ENCODE measurements at places on chromosomes 2 and 18. TPM values are rescaled to one million over a fixed set of nuclear protein-coding genes. Genes with fewer than 3 reads are reported as not detected.

- no peak for DNase-seq
These were observed 44.6 kb downstream of the SLC35F5 start for GRCh38 chr2:113711851-113712250.

GRCh38 chr2:24456599-24457556 lies 34.2 kb upstream of the NCOA1 start:
- DNase-seq: no peak

DNA sequence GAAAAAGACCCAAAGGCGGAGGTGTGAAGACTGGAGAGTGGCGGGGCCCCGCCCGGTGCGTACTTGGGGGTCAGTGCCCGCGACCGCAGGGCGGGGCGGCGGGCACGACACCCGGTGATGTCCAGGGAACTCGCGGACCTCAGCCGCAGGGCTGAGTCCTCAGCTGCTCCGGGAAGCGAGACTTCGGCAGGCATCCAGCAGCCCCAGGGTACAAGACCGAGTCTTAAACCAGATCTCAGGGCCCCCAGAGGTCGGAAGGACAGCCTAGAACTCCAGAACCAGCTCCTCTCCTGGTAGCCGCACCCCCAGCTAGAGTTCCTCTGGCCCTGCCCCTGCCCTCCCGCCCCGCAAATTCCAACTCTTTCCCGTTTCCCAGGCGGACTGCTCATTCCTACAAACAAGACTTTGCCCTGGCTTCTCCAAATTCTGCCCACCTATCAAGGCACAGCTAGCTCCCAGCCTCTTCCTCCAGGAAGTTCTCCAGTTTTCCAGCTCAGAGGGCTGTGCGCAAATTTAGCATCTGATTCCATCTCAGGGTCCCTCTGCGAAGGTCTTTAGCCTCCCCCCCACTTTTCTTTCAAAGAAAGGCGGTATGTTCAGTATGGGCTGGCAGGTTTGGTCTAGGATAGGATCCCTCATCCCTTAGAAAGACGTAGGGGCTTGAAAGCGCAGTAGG lies 26.0 kb upstream of the NOTO start:
- DNase-seq: no peak

GRCh38 chr2:126913881-126914615 lies 15.4 kb downstream of the TEX51 start:
- no peak for DNase-seq

- DNase-seq: peak; percentile 84
These were observed at the start of gene SLC35F6 for GRCh38 chr2:26764078-26764887. SLC35F6 (plus strand) TSS chr2:26764284; CDS start chr2:26764350, 66 bp downstream.

GRCh38 chr2:212923393-212923792 lies 228.0 kb downstream of the IKZF2 start:
- no peak for DNase-seq

GRCh38 chr2:203656522-203657287 lies 49.7 kb upstream of the CD28 start:
- no peak for DNase-seq

DNA sequence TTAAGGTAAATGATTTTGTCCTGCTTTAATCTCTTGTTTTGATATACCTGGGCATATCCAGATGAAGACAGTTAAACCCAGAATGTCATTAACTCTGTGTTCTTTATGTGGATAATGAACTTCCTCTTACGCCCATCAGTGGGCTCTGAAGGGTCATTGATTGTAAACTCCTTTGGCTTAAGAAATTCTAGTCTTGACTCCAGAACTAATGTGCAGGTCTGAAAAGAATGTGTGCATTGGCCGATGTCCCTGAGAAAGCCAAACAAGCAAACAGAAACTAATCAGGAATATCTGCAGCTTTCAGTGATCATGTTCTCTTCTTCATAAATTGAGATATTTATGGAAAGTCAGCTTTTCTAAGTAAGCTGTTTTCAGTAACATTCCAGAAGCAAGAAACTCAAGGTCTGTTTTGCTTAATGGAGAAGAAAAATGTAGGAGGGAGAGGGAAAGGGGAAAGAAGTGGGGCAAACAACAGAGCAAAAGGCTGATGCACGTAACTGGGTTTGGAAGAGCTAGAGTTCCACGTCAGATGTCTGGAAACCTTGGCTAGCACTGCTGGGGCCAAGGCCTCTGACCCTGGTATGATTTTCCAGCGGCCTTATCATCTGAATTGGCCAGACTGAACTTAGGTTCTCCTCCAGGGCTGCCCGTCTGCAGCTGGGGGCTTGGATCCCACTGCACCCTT lies 61.3 kb upstream of the FHL2 start:
- no peak for DNase-seq

DNA sequence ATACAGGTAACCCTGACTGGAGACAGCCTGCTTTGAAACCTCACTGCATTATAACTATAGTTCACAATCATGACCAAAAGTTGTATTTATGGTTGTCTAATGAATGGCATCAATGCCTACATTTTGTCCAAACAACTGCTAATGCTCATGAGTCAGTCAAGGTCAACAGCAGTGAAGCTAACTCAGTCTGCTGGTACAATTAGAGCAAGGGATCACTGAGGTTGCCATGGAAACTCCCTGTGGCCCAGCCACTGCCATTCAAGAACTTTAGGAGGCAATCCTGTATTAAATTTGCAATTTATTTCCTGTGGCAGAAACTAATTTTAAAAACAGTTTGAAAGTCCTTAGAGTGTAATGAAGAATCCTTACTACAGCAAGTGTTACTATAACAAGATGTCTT lies 185.1 kb upstream of the SMAD7 start:
- no peak for DNase-seq

DNA sequence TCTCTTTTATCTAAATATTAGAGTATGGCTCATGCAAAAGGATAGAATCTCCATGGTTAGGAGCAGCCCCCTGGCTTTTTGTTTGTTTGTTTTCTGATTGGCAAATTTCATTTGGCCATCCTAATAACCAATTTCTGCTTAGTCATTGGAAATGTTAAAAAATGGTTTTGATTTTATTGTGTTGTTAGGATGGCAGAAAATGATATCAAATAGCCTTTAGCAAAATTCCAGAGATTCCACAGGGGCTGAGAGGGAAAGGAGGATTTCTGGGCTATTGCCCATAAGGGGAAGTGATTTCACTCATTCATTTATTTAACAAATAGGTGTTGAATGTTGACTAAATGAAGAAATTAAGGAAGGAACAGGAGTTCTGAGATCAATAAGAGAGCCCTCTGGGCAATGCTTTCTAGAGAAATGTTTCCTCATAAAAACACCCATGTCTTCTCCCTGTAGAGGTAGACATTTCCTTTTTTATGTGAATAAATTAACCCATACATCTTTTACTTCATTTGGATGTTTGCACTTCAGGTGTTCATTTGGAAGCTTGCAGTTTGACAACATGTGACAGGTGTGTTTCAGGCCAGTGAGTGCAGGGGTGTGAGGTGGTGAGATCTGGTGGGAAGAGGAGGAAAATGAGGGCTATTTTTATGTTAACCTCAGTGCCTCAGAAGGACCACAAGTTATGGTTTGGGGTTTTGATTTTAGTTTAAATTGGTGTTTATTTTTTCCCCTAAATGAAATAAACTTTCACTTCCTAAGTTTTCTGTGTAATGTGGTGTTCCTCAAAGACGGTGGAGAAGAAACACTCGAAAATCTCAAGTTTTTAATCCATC lies 61.7 kb upstream of the EPC2 start:
- no peak for DNase-seq

- no peak for DNase-seq
These were observed 9.8 kb downstream of the RAB12 start for GRCh38 chr18:8619041-8619440.

DNA sequence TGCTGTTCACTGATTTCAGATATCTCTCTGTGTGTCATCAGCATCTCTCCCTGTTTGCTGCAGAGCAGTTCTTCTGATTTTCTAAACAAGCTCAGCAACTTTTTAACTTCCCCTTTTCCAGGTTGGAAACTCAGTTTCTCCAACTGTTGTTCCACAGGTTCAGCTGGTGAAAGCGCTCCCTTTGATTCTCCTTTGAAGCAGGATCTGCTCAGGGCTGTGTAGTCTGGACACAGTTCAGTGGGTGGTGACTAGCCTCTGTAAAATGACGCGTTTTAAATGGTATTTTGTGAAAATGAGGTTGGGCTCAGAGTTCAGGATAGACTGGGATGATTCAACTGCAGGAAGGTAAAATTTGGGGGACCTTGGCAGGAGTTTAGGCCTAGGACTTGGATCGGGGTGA lies 106.3 kb downstream of the TRIM43 start:
- no peak for DNase-seq

DNA sequence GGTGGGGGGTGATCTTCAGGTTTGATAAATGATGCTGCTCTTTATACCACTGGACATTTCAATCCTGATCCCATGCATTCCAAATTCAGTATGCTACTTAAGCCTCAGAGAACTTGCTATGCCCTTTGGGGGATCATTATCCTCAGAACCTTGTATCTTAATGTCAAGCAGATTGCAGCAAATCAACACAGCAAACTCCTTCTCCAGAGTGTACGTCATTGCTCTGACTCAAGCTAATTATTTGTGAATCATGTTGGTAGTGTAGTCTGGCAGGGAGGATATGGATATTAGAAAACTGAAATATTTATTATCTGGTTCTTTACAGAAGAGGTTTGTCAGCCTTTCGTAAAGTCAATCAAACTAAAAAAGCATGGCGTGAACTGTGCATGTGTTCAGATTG lies 562.5 kb upstream of the FAM98A start:
- no peak for DNase-seq

- DNase-seq: peak; percentile 42
These were observed at the start of gene CYRIA for GRCh38 chr2:16665748-16666448. CYRIA (minus strand) TSS chr2:16665834; CDS start chr2:16588119, 77,715 bp downstream.

- DNase-seq: no peak
These were observed 88.6 kb upstream of the B3GNT7 start for GRCh38 chr2:231306791-231307393.

DNA sequence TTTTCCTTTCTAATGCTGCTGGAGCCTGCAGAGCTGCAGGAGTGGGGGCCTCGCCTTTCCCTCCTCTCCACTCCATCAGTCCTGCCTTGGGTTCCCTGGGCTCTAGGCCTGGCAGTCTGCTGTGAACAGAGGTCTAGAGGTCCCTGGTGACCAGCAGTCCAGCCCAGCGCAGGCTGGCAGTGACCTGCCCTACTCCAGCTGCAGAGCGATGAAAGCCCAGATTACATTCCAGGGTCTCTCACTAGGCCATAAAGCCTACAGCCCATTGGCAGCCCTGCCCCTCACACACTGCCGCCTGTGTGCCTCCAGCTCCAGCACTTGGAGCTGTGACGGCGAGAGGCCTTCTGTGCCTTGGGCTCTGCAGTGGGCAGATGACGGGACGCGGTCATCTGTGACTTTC lies 14.8 kb upstream of the MAL start:
- DNase-seq: no peak

GRCh38 chr18:50002781-50003180 lies 189.4 kb upstream of the ACAA2 start:
- DNase-seq: no peak

DNA sequence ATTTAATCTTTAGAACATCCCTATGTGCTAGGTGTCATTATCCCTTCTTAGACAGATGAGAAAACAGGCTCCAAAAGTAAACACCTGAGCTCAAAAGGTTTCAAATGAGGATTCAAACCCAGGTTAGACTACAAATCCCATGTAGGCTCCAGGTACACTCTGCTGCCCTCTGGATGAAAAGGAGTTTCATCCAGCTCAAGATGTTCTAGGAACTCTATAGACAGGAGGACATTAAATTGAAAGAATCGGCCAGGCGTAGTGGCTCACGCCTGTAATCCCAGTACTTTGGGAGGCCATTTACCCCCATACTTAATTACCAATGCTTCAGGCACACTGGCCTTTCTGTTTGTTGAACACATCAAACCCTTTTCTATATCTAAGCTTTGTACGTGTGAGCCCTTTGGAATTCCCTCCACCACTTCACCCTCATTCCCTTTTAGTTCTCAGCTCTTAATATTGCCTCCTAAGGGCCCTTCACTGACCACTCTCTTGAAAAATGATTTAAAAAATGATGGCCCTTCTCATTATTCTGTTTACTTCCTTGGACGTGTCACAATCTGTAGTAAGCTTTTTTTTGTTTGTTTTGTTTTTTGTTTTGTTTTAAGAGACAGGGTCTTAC lies 10.7 kb downstream of the SLC25A12 start:
- DNase-seq: no peak

DNA sequence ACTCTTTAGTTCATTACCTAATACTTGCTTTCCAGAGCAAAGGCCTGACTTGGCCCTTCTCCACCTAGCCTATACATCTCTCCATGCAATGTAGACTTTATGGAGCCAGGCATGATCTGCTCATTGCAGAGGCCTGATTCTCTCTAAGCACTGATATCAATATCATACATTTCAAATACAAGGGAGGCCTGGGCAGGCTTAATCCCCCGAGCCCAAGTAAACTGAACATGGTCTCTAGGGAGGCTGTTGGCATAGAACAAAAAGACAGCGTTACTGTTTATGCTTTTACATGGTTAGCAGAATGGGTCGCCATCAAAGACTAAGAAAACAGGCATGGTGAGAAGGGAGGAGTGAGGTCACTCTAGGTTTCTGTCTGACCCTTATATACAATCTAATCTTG lies 695.1 kb downstream of the ZEB2 start:
- no peak for DNase-seq

DNA sequence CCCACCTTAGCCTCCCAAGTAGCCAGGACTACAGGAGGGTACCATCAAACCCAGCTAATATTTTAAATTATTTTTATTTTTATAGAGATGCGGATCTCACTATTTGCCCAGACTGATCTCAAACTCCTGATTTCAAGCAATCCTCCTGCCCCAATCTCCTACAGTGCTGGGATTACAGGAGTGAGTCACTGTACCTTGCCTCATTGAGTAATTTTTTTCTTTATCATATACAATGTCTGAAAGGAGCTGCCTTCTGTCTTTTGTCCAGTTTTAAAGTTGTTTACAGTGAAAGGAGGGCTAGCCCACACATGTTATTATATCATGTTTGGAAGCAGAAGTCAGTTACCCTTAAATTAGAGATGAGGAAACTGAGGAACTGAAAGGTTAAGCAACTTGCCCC lies 32.5 kb downstream of the PRKRA start:
- DNase-seq: no peak

DNA sequence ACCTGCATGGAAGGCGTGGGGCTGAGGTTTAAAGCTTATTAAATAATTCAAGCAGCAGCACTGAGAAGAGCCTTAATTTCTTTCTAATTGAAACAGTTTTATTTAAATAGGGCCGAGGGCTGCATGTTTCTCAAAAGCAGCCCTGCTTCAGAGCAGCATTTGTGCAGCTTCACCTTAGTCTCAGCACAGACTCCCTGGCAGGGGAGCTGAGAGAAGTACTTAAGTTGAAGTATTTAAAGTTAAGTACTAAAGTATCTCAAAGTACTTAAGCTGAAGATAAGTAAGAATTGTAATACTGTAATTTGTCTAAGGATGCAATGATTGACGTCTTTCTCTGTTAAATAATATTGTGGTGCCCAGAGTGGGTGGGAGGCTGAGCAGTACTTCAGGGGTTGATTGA lies 31.4 kb downstream of the IMPA2 start:
- no peak for DNase-seq

Gene POMC
- total RNA-seq: 4.2 TPM

Gene PIEZO2
- total RNA-seq: not detected

Gene RGPD4
- total RNA-seq: 0.11 TPM

Gene BMP10
- not detected for total RNA-seq

Gene AMER3
- total RNA-seq: not detected

Gene IL1F10
- not detected for total RNA-seq

Gene PLCD4
- total RNA-seq: 0.43 TPM

Gene KYNU
- total RNA-seq: 1.4 TPM

Gene SPATA3
- total RNA-seq: not detected
